ENCODE measurements at places on chromosomes 7 and 10. TPM values are rescaled to one million over a fixed set of nuclear protein-coding genes. Genes with fewer than 3 reads are reported as not detected.

Gene BMPER
- total RNA-seq: 8.2 TPM

Gene WDFY4
- total RNA-seq: not detected

Gene RET
- total RNA-seq: 70.1 TPM

Gene PSMA2
- total RNA-seq: 182 TPM

Gene PDAP1
- total RNA-seq: 157 TPM

Gene TFPI2
- total RNA-seq: 7.8 TPM

Gene ACBD7
- 2.6 TPM for total RNA-seq

Gene SFXN3
- 16.9 TPM for total RNA-seq

Gene PSD
- 7.3 TPM for total RNA-seq

Gene KIF11
- 91.4 TPM for total RNA-seq

Gene CCZ1B
- 72.0 TPM for total RNA-seq

Gene SEMA3D
- total RNA-seq: 23.3 TPM

Gene PKD2L1
- total RNA-seq: not detected

Gene OR9A4
- total RNA-seq: not detected

DNA sequence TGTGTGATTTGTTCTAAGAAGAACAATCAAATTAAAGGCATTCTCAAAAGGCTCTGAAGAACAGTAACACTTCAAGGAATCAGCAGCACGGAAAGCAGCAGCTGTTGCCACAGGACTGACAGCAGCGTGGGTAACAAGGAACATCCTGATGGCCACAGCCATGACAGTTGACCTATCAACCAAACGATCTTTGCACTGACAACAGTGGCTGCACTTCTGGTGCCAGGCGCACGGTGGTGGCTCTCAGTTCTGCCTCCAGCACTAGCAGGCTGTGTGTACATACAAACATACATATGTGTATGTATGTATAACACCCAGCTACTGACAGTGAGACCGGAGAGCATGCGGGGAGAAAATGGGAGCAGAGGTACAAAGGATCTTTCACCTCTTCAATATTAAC is 114.1 kb downstream of the ZFAND4 start:
- DNase-seq: no peak

DNA sequence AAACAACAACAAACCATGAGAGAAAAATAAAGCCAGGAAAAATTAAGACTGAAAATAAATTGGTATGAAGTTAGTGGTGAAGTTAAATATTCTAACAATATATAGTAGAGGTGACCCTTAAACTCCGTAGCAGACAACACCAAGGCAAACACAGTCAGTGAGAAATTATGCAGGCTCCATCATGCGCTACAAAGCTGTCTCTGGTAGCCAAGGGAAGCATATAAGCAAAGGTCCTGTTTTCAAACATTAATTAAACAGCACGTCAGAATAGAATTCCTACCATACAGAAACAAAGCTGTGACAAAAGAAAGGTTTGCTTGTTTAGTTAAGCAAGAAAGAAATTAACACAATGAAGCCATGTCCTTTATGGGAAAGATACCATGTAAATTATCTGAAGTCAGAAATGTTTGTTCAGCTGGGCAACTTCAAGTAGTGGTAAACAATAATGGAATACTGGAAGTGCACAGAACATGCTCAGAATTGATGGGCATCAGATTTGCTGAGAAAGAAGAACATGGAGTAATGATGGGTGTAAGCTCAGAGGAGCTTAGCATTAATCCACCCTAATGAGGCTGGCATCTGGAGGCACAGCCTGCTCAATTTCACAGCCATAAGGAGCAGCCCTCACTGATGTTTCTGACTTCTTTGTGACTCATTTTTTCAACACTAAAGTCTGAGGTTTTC is 75.7 kb downstream of the IGF2BP3 start:
- DNase-seq: peak; percentile 49

GRCh38 chr7:111137296-111138192 is 46.6 kb downstream of the LRRN3 start:
- DNase-seq: peak; percentile 24

- DNase-seq: no peak
Observed at GRCh38 chr7:157954901-157955300, 618.1 kb downstream of the DNAJB6 start.

DNA sequence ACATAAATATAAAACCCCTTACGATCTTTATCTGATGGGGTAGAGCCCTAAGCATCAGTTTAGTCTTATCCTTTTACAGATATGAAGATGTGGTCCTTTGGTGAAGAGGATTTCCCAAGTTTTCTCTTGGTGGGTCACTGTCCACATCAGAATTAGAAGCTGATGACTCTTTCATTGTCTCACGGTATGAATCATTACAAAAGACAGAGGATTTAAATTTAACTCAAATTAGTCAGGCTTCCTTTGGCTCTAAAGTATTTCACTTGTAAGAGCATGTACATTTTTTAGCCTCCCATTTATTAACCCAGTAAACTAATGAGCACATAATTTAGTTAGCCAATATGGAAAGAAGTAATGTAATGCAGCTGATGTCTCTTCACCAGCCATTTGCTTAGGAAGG is 49.9 kb upstream of the TMEM26 start:
- no peak for DNase-seq

GRCh38 chr7:96415293-96415940 is 93.5 kb upstream of the SLC25A13 start:
- DNase-seq: no peak

DNA sequence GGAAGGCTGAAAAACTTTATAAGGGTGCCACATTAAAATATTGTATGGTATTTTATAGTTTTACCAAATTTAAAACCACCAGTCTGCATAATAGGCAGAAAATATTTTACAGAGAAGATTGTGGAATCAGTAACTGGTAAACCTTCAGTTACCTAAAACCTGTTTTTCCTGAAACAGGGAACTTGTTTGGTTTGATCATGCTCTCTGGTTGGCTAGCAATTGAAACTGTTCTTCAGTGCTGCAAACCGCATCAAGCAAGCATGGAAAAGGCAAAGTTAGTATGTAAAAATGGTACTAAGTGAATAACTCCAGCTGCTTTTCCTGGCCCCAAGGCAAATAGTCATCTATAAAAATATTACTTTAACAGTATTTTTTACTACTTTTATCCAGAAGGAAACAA is 316.9 kb upstream of the LRRN3 start:
- no peak for DNase-seq

DNA sequence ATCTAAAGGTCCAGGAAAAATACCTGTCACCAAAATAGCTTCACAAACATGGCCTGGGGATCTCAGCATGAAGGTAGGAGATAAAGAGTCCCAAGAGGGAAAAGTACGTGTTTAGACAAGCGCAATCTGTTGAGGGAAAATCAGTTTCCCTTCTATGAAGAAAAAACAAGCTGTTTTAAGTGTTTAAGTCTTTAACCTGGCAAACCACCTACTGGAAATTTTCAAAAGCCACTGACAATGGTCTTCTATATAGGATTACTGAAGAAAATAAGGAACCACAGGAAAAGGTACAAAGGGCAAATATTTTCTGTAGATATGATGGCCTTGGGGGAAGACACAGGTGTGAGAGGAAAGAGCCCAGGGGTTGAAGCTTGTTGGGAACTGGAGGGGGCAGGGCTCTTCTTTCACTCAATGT is 21.2 kb downstream of the ALDH18A1 start:
- no peak for DNase-seq

GRCh38 chr10:103838862-103839518 is 16.4 kb downstream of the SH3PXD2A start:
- DNase-seq: no peak

DNA sequence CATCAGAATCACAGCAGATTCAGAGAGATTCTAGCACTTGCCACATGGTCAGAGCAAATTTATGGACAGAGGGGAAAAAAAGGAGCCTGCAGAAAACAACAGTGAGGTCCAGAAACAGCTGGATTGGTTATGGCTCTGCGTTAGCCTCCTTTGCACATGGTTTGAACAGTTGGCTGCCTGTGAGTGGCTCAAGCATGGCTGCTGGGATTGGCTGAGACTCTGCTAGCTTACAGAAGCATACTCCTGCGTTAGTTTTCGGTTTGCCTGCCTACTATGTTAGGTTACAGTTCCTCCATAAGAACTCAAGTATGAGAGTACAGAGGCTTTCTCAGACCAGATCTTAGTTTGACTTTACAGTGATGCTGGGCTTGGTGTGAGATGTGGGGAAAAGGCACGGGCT is 80.7 kb upstream of the WDR11 start:
- no peak for DNase-seq

- no peak for DNase-seq
Observed at GRCh38 chr10:25694971-25695370, 239.1 kb upstream of the MYO3A start.

GRCh38 chr7:39075210-39075609 is 97.5 kb downstream of the POU6F2 start:
- DNase-seq: no peak

- no peak for DNase-seq
Observed at GRCh38 chr10:22704471-22704911, 9.9 kb downstream of the PIP4K2A start.

DNA sequence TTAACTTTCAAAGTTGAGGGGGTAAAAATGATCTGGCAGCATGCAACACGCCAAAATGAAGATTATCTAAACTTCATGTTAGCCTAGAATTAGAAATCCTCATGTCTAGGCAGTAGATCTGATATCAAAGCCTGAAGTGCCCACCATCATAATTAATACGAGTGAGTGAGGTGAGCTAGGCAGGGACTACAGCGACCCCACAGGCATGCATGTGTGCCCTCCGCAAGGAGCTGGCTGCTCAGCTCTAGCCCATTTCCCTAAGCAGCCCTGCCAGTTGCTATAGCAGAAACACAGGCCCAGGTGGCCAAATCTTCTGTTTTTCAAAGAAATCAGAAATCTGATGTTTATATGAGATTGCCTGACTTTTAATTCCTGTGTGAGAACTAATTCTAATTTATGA is 93.1 kb upstream of the IFRD1 start:
- peak; percentile 6 for DNase-seq

DNA sequence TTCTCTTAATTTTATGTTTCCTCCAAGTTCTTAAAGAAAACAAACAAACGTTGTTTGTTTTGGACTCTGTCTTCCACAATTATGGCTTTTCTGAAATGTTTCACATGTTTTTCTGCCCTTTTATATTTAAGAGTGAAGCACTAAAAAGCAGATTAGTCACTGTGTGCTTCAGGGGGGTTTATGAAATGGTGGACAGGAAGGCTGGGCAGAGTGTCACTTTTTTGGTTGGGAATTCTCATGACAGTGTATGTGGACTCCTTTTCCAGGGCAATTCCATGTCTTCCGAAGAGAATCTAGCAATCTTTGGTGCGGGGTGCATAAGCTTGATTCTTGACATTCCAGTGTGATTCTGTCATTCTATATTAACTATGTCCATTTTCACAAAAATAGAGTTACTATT is 669.4 kb downstream of the PARD3 start:
- no peak for DNase-seq

DNA sequence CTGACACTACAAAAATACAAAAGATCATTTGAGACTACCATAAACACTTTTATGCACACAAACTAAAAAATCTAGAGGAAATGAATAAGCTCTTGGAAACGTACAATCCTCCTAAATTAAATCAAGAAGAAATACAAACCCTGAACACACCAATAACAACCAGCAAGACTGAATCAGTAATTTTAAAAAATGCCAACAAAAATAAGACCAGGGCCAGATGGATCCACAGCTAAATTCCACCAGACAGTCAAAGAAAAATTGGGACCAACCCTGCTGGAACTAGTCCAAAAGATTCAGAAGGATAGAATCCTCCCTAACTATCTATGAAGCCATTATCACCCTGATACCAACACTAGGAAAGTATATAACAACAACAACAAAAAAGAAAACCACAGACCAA is 277.4 kb downstream of the AGMO start:
- DNase-seq: no peak

- DNase-seq: no peak
Observed at GRCh38 chr7:36690514-36691187, 33.6 kb downstream of the AOAH start.

DNA sequence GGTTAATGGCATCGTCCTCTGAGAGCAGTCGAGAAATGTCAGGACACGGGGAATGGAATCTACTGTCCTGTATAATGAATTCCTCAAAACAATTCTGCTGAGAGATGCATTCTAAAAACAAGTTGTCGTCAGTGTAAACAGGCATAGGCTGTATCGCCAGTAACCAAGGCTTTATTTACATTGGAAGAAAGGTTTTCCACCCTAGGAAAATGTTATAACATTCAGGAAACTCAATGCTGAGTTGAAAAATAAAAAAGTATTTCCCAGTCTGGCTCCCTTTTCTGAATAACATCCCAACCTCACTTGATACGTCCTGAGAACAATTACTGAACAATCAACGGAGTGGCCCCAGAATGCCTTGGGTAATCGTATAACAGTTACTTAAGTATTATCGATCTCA is 79.6 kb upstream of the UCN3 start:
- DNase-seq: no peak

DNA sequence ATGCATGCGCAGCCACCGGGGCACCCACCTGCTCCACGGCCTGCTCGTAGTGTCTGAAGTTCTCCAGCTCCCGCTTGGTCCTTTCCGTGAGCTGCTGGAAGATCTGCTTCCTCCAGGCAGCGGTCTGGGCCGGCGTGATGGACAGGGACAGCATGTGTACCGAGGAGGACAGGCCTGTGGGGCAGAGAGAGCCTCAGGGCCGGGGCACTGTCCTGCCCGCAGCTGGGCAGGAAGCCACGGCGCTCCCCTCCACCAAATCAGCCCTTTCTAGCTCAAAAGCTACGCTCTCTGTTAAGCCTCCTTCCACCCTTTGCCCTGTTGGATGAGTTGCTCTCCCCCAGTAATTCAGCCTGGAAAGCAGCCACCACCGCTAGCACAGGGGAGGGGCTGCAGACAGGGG is 19.2 kb downstream of the TECPR1 start:
- no peak for DNase-seq

- DNase-seq: no peak
Observed at GRCh38 chr7:114924038-114924712, 2.3 kb downstream of the MDFIC start.

DNA sequence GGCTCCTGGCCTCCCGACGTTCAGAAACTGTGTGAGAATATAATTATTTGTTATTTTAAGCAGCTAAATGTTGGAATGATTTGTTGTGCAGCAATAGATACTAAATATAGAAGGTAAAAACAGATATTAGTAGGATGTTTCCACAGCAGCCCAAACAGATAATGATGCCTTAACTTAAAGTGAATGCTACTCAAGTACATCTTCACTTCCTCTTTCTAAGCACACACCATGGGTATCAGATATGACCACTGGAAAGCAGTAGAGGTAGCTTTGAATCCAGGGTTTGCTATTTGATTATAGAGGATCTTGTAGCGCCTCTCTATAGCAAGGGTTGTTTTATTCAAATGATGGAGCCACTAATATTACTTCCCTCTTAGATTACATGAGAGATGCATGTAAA is 38.2 kb upstream of the BET1 start:
- DNase-seq: no peak

GRCh38 chr10:126963354-126963753 is 58.1 kb downstream of the DOCK1 start:
- DNase-seq: no peak

GRCh38 chr10:22690158-22690557 is 24.2 kb downstream of the PIP4K2A start:
- no peak for DNase-seq

- no peak for DNase-seq
Observed at GRCh38 chr10:112532189-112532588, 85.2 kb downstream of the VTI1A start.

- no peak for DNase-seq
Observed at GRCh38 chr7:123242467-123243092, 42.8 kb upstream of the SLC13A1 start.

Measured in A673 (cell line).